ENCODE measurements at places on chromosomes 1 and 21. TPM values are rescaled to one million over a fixed set of nuclear protein-coding genes. Genes with fewer than 3 reads are reported as not detected.

Gene ANKRD34A
- total RNA-seq = 0.20 TPM

GRCh38 chr1:54996359-54996868 is 2.3 kb upstream of the BSND start:
- peak; percentile 17 for DNase-seq

GRCh38 chr1:169427081-169427641 is at the start of gene CCDC181:
Gene CCDC181 (minus strand): TSS chr1:169427474. CDS start chr1:169424927, 2,547 bp downstream.
- peak; percentile 7 for DNase-seq

DNA sequence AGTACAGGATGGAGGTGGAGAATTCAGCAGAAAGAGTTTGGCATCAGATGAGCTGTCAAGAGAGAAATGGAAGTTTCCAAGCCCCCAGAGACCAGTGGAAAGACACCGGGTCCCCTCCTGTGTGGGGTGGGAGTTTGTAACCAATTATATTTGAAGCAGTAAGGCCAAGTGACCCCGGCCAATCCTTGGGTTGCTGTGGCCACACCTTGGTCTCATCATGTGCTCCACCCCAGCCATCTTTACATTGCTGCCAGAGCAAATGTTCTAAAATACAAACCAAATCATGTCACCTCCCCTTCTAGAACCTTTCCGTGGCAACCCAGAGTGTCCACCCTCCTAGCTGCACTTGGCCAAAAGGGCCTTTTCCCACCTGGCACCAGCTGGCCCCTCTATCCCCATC is 86.1 kb downstream of the KCNN3 start:
- DNase-seq = no peak

- no peak for DNase-seq
Measured at GRCh38 chr21:46205766-46206162, 21.5 kb upstream of the SPATC1L start.

DNA sequence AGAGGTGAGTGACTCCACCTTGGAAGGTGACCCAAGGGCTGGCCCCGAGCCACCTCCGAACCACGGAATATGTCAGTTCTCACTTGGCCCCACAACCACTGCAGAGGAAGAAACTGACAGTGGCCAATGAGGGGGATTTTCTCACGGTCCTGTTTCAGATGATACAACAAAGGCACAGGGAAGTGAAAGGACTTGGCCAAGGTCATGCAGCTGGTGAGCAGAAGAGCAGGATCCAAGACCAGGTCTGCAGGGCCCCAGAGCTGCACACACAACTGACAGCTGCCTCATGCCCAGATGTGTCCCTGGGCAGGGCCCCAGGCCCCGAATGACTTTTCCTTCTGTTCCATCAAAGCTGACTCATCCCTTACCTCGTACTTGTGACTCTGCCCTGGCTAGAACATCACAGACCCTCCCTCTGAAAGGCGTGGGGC is 25.8 kb upstream of the EVA1B start:
- no peak for DNase-seq

GRCh38 chr1:44312399-44313196 is 42.5 kb downstream of the ERI3 start:
- DNase-seq = no peak

- DNase-seq = no peak
Measured at GRCh38 chr21:45220714-45221490, 66.8 kb downstream of the POFUT2 start.

DNA sequence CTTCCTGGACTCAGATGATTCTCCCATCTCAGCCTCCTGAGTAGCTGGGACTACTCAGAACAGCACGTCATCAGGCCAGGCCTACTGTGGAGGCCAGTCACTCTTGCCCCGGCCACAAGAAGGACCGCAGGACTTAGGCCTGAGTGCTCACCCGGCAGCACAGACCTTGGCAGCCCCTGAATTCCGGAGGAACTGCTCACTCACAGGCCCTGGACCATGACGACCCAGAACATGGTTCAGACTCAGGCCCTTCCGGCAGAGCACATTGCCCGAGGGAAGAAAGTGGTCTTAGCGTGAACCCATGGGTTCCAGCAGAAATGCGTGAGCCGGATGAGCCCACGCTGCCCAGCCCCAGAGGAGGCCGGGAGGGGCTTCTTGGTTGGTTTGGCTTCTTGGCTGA is 177.3 kb upstream of the TMEM51 start:
- DNase-seq = no peak

Gene CA14
- not detected for total RNA-seq

Gene ATF3
- 2.6 TPM for total RNA-seq

- no peak for DNase-seq
Measured at GRCh38 chr1:151994956-151995355, 1.3 kb upstream of the S100A10 start.

DNA sequence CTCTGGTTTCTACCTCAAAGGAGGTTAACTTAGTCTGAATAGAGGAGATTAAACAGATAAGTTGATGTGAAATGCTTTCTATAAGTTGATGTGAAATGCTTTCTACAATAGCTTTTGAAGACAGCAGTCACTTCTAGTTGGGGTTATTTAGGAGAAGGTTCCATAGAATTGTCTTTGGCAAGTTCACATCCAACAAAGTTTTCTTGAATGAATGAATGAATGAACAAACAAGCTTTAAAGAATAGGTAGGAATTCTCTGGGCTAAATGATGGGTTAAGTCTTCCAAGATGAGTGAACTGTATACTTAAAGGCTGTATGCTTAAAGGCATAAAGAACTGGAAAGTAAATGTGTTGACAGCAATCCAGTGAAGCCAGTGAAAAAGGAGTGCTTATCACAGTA is 1.9 kb downstream of the CDC73 start:
- DNase-seq = no peak

GRCh38 chr21:22120616-22121266 is 1122.5 kb downstream of the NCAM2 start:
- DNase-seq = no peak

Gene VWA5B1
- total RNA-seq = not detected

- no peak for DNase-seq
Measured at GRCh38 chr1:153612111-153612754, 704 bp downstream of the S100A16 start.

DNA sequence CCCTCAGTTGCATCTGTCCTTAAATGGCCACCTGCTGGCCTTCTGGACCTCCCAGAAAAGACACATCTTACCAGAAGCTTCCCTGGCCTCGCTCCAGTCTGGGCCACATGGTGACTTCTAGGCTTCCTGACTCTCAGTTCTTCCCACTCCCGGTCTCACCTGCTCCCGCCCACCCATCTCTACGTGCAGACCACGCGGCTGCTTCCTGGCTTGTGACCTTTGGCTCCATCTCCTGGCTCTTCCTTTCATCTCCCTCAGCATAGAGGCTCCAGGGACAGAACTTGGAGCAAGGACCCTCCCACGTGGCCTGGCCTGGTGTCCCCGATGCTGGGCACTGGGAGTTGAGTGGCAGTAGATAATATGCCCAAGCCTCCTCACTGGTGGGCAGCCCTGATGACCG is 124.9 kb upstream of the IRF2BP2 start:
- DNase-seq = no peak

DNA sequence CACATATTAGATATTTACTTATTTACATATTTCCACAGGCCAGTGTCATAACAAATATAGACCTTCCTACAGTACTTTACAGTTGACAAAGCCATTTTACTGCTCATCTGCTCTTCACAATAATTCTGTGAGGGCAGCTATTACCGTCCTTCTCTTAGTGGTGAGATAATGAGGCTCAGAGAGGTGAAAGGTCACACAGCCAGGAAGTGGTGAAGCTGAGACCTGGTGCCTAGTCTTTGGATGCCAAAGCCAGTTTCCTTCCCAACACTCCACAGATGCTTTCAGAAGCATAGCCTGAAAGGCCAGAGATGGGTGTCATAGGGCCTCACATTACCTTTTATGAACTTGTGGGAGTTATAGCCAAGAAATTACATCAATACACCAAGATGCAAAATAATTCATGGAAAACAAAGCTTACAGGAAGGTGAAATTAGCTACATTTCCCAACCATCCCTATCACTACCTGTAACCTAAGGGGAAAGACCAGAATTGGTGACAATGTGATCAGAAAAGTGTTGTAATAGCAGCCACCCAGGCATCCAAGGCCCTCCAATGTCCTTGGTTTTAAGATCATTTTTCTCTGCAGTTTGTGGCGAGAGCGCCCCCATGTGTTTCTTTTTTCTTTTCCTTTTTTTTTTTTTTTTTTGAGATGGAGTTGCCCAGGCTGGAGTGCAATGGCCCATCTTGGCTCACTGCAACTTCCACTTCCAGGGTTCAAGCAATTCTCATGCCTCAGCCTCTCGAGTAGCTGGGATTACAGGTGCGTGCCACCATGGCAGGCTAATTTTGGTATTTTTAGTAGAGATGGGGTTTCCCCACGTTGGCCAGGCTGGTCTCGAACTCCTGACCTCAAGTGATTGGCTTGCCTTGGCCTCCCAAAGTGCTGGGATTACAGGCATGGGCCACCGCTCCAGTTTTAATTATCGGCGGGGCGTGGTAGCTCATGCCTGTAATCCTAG is 26.5 kb upstream of the RPL11 start:
- no peak for DNase-seq

Gene SLC45A3
- total RNA-seq = 8.3 TPM

DNA sequence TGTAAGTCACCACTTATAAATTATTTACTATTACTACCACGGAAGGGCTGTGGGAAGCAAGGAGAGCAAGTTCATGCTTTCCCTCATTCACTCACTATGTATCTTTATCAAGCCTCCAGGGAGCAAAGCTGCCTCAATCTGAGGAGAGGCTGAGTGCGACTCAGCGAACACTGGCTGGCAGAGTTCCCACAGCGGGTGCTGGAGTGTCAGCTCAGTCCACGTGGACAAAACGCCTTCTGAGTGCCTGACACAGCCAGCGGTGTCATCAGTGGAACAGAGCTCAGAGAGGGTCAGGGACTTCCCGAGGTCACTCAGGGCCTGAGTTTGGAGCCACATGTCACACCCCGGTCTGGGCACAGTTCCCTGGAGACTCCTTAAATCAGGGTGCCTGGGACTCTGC is 16.9 kb downstream of the MATN1 start:
- no peak for DNase-seq

GRCh38 chr1:238916828-238917227 is 469.5 kb upstream of the CHRM3 start:
- DNase-seq = no peak

Gene EDN2
- total RNA-seq = not detected

DNA sequence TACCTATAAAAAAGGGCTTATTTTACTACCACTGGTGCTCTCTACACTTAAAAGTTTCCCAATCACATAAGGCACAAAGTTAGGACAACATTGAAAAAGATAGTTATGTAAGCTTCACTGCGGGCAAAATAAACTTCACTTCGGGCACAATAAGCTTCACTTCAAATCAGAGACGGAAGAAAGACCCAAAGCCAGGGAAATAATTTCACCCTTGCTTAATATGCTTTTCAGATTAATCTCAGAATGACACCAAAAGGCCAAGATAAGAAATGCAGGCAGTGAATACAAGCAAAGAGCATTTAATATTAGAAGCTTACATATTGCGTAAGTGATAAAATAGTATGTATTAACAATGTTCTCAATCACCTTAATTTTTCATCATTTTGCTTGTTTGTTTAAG is 444.2 kb downstream of the SETD4 start:
- DNase-seq = no peak

GRCh38 chr21:17688912-17689874 is 76.5 kb upstream of the BTG3 start:
- no peak for DNase-seq

DNA sequence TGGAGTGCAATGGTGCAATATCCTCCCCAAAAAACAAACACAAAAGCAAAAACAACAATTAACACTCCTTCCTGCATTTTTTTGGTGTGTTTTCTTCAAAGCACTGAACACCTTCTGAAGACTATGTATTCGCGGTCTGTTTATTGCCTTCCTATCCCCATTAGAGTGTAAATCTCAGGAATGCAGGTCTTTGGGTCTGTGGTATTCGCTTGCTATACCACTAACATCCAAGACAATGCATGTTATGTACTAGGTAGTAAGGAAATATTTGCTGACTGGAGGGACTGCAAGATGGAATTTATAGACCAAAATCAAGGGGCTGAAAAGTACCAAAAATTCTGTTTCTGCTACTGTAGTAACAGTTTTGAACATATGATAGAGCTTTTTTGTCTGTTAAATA is 299.4 kb downstream of the RYR2 start:
- no peak for DNase-seq

DNA sequence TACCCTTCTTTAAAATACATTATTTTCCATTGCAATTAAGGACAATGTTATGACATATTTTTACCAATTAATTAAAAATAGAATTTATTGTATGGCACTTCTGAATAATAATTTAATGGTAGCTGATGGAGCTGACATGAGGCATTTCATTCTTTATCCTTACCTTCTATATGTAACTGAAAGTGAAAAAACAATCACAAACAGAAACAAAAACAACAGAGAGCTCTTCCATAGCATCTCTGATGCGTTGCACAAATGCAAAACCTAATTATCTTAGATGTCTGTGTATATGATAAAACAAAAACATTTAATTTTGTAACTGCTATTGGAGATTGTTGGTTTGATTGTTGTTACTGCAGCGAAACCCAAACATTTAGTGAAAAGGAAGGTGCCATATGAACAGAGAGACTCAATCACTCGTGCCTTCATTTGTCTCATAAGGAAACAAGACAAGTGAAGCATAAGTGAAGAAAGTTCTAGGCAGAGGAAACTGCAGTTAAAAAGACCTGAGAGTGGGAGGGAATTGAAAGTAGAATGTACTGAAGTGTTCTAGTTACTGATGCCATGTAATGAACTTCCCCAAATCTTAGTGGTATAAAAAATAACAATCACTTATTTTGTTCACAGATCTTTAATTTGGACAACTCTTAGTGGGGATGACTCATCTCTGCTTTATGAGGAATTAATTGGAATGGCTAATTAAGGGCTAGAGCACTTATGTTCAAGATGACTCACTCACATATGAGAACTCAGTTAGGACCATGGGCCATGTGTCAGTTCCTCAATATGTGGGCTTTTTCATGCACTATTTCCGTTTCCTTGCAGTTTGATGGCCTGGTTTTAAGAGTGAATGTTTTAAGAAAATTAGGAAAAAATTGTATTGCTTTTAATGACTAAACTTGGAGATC is 245.0 kb upstream of the OLFM3 start:
- DNase-seq = no peak

Gene ADGRL4
- 161 TPM for total RNA-seq

DNA sequence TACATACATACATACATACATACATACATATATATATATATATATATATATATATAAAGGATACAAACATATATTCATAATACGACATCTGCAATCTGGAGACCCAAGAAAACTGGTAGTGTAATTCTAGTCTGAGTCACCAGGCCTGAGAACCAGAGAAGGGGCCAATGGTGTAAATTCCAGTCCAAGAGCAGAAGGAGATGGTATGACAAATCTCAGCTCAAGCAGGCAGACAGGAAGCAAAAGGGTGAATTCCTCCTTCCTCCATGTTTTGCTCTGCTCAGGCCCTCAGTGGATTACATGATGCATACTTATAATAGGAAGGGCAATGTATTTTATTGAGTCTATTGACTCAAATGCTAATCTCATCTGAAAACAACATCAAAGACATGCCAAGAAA is 1060.4 kb upstream of the TMPRSS15 start:
- DNase-seq = no peak

DNA sequence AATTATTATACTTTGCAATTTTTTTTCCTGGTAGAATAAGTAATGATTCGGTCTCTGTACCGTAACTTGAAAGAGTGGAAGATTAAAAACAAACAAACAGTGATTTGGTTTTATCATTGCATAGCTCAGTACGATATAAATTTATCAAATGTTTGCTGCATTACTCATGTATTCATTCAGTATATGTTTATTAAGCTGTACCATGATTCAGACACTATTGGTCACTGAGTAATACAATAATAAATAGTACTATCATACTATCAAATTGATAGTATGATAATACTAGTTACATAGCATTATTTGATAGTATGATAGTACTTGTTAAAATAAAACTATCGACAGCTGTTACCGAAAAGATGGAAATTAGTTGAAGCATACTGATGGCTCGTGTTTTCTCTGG is 12.1 kb downstream of the CENPF start:
- no peak for DNase-seq

- DNase-seq = no peak
Measured at GRCh38 chr1:78170859-78171258, 125.1 kb downstream of the GIPC2 start.
